ENCODE measurements at places on chromosomes 6 and 20. TPM values are rescaled to one million over a fixed set of nuclear protein-coding genes. Genes with fewer than 3 reads are reported as not detected.

Gene RCAN2
- total RNA-seq, result 43.6 TPM

Gene ATXN1
- total RNA-seq, result 74.9 TPM

Gene DAAM2
- total RNA-seq, result 446 TPM

Gene BHLHE23
- total RNA-seq, result not detected

Gene OR2H1
- total RNA-seq, result not detected

Gene POPDC3
- not detected for total RNA-seq

Gene PRSS16
- not detected for total RNA-seq

Gene SIRPB2
- total RNA-seq, result 5.8 TPM

Gene LCA5
- total RNA-seq, result 11.2 TPM

Gene WFDC10B
- not detected for total RNA-seq

Gene PNPLA1
- not detected for total RNA-seq

Gene CENPQ
- 5.6 TPM for total RNA-seq

Gene ZSCAN23
- total RNA-seq, result 1.5 TPM

Gene HRH3
- total RNA-seq, result not detected

Gene BMP5
- 1.6 TPM for total RNA-seq

Gene SEL1L2
- not detected for total RNA-seq

Data from esophagus muscularis mucosa (tissue), 4 donors.